ENCODE measurements at places on chromosomes 4 and X. TPM values are rescaled to one million over a fixed set of nuclear protein-coding genes. Genes with fewer than 3 reads are reported as not detected.

The TCEAL6 gene
- not detected for total RNA-seq

GRCh38 chr4:122823476-122823875 lies 3.2 kb upstream of the FGF2 start:
- H3K27me3 ChIP-seq = peaks cover 17% of the 10 kb centered on the region
- H3K36me3 ChIP-seq = no peaks in the 10 kb centered on the region
- no peak overlapping the region for H3K27ac ChIP-seq
- DNase-seq = no peak
- H3K4me1 ChIP-seq = peaks cover 3% of the 10 kb centered on the region

DNA sequence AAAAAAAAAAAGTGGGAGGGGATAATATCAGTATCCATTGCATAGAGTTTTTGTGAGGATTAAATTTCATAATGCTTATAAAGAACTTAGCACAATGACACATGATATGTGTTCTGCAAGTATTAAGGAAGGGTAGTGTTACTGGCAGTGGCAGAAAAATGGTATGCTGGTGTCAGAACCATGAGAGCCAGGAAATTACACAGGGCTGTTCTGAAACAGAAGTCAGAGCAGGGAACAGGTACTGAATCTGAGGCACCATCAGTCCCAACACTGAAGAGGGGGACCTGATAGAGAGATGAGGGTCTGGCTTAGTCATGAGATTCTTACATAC lies 601.1 kb upstream of the GRIA3 start:
- H3K27ac ChIP-seq = no peak overlapping the region
- no peak overlapping the region for H3K4me3 ChIP-seq
- DNase-seq = no peak
- H3K36me3 ChIP-seq = no peaks in the 10 kb centered on the region

The PRSS12 gene
- 8.5 TPM for total RNA-seq

DNA sequence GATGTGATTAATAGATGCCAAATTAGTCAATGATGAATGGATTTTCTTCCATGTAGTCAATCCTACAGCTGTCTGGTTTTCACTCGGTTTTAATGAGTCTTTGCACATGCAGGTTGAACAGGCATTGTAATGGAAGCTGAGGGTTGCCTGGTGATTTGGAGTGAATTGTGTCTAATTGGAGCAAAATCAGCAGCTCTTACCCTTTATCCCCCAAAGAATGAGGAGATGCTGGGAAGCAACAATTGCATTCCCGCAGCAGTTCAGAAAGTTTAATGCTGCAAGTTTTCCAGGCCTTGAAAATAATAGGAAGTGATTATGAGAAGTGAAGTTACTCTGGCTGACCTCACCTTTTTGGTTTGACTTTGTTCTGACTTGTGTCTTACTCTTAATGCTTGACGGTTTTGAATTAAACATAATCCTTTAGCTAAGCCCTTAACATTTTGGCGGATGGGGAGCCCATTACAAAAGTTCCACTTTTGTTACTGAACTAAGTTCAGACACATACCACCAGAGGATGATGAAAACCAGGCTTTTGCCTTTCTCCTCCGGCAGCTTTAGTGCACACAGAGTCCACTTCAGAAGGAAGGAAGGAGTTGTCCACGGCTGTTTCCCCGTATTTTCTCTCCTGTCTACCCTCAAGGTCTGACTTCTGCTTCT lies 78.8 kb upstream of the TBC1D9 start:
- H3K36me3 ChIP-seq = no peaks in the 10 kb centered on the region
- no peak overlapping the region for H3K27ac ChIP-seq
- H3K27me3 ChIP-seq = no peaks in the 10 kb centered on the region
- DNase-seq = no peak

GRCh38 chr4:168357941-168358340 lies 39.4 kb upstream of the DDX60 start:
- H3K4me1 ChIP-seq = no peaks in the 10 kb centered on the region
- peaks cover 34% of the 10 kb centered on the region for H3K36me3 ChIP-seq
- no peaks in the 10 kb centered on the region for H3K27me3 ChIP-seq
- no peak for DNase-seq
- H3K27ac ChIP-seq = no peak overlapping the region

The HPSE gene
- 5.5 TPM for total RNA-seq

Measured in lower lobe of right lung (tissue), 2 donors.